ENCODE measurements at places on chromosomes 2 and 18.
A peak's percentile ranks its signal among the peaks of the same experiment; 100 is the strongest.

- DNase-seq: no peak
Measured at GRCh38 chr2:149483004-149483605, 104.5 kb downstream of the MMADHC start.

DNA sequence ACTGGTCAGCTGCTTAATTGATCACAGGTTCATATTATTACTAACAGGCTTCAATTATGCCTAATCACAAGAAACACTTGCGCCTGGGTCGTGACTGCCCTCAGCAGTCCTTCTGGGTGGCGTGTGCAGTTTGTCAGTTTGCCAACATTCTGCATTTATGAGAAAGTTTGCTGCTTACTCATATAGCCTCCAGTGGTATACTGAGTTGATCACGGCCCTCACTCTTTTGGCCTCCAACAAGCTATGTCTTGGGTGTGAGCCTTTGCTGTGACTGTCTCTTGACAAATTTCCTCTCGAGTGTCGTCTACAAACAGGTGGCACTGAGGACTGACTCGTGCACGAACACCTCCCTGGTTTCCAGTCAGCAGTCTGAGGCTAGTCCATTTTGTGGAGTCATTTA, 27.3 kb downstream of the DCDC2C start:
- no peak for DNase-seq

DNA sequence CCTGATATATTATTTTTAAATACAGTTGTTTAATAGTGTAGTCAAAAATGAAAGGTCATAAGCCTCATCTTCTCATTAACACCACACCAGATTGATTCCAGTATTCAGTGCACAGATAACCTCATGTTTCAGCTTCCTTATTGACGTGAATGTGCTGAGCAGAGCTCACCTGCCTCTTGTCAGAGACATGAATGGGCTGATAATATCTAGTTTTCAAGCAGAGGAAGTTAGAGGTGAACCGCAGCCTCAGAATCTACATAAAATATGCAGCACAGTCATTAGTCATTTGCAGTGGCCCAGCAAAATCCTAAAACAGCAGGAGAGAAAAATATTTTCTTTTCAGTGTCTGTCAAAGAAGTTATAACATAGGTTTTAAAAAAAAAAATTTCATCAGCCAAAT, 216.2 kb downstream of the GBX2 start:
- no peak for DNase-seq

- DNase-seq: no peak
Measured at GRCh38 chr18:35088921-35089320, 47.7 kb downstream of the MAPRE2 start.

DNA sequence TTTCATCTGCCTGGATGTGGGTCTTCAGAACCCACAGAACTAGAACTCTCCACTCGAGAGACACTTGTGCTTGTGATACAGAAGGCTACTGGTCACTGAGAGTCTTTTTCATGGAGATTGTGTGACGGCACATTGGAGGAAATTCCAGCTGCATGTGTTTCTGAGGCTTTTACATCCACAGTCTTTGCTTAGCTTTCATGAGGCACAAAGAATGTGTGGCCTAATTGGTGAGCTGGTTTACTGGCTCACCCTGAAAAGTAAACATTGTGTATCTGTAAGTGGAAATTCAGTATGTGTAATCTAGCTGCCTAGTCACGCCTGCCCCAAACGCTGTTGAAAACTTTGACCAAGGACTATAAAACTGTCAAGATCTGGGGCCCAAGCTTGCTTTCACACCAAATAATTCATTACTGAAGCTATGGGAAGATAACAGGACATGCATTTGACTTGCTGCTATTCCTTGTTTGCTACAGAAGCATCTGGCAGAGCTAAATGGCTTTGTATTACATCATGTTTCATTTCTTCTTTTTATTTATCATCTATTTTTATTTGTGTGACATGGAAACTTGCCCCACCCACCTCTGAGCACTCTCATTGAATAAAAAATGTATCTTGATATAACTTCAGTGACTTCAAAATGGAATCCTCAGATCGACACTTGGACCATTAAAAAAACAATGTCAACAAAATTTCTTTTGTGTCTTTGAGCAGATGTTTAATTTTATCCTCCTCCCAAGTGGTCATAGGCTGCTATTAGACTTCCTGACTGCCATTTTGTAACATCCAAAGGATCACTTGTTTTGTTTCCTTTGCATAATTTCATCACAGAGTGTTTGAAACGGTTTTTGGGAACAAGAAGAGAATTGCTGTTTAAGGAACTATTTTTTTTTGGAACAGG, 80.2 kb downstream of the EFEMP1 start:
- no peak for DNase-seq

DNA sequence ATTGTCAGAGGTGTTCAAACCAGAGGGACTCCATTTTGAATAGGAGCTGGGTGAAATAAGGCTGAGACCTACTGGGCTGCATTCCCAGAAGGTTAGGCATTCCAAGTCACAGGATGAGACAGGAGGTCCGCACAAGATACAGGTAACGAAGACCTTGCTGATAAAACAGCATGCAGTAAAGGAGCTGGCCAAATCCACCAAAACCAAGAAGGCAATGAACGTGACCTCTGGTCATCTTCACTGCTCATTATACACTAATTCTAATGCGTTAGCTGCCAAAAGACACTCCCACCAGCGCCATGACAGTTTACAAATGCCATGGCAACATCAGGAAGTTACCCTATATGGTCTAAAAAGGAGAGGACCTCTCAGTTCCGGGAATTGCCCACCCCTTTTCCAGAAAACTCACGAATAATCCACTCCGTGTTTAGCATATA, 10.6 kb downstream of the SH3YL1 start:
- no peak for DNase-seq

DNA sequence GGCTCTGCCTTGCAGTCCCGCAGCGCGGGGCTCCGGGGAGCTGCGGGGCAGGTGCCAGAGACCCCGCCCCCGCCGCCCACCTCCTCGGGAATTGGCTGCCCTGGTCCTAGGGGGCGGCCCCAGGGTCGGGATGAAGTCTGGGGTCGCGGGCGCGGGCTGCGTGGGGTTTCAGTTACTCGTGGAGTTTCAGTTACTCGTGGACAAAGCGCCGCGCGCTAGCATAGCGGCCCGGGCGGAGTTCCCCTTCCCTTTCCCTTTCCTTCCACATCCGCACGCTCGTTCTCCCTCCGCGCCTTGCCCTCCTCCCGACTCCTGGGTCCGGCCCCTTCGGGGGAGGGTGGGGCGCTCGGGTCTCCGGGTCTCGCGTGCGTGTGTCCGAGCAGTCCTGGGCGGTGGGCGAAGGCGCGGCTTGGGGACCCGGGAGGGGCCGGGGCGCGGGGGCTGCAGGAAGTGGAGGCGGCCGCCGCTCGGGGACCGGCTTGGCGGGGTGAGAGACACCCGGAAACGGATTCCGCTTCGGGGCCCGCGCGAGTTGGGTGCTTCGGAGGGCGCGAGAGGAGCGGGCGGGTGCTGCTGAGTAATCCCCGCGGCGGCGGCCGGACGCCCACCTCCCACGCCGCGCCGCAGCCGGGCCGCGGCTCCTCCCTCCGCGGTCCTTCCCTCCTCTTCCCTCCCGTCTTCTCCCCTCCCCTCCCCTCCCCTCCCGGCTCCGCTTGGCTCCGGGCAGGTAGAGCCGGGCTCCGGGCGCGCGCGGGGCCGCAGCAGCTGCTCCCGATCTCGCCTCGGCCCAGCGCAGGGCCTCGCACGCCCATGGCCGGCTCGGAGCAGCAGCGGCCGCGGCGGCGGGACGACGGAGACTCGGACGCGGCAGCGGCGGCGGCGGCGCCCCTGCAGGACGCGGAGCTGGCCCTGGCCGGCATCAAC, at the start of gene TTC39C:
Gene TTC39C, plus strand, starts transcription at position 693 of the 924 bp plus-strand sequence. Its CDS starts 118 bp downstream, at position 811.
- peak; percentile 83 for DNase-seq

GRCh38 chr2:121825003-121825950, 69.8 kb downstream of the TSN start:
- DNase-seq: no peak
